Activated T-helper 1 cell treated with Interleukin-2 at 50 U/mL for 16 hours (primary cell): ENCODE measurements at places on chromosomes 11 and 22.

DNA sequence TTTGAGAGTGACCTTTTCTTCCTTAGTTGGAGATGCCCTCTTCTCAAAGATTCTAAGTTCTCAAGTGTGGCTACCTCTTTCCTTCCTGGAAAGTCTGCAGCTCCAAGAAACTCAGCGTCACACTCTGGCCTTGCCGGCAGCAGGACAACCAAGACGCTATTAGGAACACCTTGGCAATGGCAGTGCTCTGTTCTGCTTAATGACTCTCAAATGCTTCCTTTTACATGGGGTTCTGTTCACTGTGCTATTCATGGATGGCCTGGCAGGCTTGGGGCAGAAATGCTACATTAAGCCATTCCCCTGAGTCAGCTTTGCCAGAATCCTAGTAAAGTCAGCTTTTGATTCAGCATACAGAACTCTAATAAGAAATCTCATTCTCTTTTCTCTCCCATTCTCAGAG is 25.9 kb downstream of the LARGE2 start:
- DNase-seq: no peak

DNA sequence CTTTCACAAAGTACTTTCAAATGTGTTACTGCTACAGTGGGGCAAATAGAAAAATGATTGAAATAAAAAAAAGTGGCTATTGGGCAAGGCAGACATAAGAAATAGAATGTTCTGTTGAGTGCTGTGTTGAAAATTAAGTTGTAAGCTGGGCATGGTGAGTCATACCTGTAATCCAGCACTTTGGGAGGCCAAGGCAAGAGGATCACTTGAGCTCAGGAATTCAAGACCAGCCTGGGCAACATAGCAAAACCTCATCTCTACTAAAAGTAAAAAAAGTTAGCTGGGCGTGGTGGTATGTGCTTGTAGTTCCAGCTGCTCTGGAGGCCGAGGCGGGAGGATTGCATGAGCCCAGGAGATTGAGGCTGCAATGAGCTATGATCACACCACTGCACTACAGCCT is 26.9 kb upstream of the LDHA start:
- DNase-seq: no peak

DNA sequence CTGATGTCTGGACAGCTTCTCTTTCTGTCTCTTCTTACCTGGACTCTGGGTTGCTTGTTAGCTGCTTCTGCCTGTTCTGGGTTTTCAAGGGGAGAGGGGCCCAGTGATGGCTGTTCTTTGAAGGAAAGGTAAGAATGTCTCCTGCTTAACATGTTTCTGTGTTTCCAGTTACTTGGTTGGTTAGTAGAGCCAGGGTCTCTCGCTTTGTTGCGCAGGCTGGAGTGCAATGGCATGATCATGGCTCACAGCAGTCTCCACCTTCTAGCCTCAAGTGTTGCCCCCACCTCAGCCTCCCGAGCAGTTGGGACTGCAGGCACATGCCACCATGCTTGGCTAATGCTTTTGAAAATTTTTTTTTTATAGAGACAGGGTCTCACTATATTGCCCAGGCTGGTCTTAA is 126.6 kb downstream of the BCR start:
- no peak for DNase-seq

GRCh38 chr22:24482575-24482974 is 12.6 kb upstream of the UPB1 start:
- no peak for DNase-seq

DNA sequence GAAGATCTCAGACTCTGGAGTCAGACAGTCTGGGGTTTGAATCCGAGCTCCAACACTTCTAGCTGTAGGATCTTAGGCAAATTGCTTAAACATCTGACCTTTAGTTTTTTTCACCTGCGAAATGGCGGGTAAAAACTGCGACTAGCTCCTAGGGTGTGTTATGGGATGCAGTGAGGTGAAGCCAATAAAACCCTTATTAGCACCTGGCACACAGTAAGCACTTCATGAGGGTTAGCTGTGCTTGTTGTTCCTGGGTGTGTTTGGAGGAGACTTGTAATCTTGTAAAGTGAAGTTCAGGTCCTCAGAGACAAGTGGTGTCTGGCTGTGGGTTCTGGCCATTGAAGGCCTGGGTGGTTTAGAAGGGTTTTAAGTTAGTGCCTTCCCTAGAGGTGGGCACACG is 68.9 kb downstream of the ZBTB16 start:
- DNase-seq: no peak

DNA sequence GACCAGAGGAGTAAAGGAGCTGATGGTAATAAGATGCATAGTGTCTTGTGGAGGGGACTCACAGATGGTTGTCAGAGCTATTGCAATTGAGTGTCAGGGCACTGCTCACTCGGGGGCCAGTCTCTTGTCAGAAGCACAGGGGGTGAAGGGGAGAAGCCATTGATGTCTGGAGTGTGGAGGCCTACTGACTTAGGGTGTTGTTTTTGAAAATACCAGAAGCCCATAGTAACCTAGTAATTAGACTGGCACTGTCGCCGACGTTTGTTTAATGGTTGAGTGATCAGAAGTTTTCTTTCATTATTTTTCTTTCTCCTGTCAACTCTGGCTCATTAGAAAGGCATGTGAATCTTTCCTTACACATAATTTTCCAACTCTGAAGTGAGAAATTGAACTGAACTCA is 151.6 kb upstream of the TENM4 start:
- no peak for DNase-seq

DNA sequence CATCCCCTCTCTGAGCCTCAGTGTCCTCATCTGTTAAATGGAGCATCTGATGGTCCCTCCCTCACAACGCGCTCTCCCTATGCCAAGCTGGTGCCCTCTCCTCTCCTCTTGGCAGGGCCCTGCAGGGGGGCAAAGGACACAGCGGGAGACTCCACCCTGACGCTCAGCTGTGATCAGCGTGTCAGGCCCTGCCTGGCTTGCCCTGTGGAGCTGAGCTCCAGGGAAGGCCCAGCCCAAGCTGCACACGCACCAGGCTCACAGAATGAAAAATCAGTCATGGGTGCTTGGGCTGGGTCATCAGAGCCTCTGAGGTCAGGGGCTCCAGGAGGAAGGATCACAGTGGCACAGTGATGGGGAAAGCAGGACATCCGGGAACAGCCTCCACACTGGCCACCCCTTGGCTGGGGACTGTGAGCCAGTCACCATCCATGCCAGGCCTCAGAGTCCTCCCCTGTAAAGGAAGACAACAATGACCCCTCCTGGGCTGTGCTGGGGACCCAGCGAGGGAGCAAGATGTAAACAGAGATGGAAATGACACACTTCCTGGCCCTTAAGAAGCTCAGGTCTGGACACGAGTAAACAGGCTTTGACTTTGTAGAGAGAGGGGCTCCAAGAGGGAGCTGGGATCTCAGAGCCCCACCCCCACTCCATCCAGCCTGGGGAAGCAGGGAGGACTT is 36.6 kb downstream of the RPL3 start:
- no peak for DNase-seq

- no peak for DNase-seq
Observed at GRCh38 chr11:45872651-45873356, 12.6 kb upstream of the MAPK8IP1 start.

DNA sequence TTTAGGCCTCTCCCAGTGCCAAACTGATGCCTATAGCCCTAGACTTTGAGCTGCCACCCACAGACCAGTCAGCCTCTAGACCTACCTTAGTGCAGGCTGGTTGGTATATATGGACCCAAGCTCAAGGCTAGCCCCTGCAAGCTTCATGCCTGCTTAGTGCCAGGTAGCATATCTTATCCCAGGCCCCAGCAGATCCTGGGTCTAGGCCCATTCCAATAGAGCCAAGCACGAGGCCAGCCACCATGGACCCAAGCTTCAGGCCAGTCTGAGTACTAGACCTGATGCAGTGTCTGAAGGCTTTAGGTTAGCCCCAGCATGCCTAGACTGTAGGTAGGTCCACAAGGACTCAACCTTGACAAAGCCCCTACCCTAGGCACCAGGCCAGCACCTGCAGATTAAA is 1081.7 kb downstream of the JRKL start:
- no peak for DNase-seq

DNA sequence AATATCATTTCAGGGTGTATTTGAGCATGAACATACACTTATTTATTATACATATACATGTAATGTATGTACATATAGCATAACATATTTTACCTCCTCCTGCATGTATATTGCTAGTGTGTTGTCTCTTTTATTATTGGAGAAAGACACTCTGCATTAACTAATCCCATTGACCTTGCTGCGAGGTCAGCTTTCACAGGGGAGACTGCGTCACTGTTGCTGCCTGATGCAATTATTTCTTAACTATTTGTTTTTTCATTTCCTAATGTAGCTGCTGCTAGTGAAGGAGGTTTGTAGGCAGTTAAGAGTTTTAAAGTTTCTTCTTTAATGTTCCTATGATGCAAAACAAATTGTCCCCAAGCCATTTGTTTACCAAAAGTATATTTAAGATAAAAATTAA is 185.4 kb upstream of the CNTN5 start:
- DNase-seq: no peak

GRCh38 chr11:94305146-94305545 is 766 bp downstream of the IZUMO1R start:
- DNase-seq: no peak

GRCh38 chr11:28835317-28835716 is 727.1 kb downstream of the METTL15 start:
- no peak for DNase-seq

DNA sequence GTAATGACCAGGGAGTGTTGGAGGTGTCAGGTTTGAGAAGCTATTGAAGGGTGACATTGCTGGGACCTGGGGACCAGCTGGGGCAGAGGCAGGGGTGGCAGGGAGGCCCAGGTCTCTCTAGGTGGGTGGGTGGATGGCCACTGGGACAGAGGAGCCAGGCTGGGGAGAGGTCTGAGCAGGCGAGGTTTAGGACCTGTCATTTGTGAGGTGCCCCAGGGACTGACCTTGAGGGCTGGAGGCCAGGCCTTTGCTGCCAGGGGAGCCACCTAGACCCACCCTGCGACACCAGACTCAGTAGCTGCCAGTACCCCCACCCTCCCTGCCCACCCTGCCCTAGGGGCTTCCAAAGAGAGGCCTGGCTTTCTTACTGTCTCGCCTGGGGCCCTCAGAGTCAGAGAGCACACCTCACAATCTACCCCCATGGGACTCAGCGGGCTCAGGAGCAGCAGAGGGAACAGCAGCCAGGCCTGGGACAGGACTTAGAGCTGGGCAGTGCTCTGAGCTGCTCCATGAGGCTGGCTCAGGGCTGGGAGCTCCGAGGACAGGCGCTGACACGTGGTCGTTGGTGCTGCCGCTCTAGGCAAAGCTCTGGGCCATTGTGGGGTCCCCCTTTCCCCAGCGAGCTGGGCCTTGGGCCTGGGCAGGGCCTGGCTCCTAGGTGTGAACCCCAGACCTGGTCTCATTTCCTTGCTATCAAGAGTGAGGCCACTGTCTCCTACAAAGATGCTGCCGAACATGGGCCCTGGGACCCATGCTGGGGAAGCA is 28.6 kb upstream of the PPARA start:
- no peak for DNase-seq

GRCh38 chr11:123822032-123822431 is 15.9 kb upstream of the OR6M1 start:
- DNase-seq: no peak

GRCh38 chr11:70409871-70410270 is 11.5 kb downstream of the CTTN start:
- no peak for DNase-seq

DNA sequence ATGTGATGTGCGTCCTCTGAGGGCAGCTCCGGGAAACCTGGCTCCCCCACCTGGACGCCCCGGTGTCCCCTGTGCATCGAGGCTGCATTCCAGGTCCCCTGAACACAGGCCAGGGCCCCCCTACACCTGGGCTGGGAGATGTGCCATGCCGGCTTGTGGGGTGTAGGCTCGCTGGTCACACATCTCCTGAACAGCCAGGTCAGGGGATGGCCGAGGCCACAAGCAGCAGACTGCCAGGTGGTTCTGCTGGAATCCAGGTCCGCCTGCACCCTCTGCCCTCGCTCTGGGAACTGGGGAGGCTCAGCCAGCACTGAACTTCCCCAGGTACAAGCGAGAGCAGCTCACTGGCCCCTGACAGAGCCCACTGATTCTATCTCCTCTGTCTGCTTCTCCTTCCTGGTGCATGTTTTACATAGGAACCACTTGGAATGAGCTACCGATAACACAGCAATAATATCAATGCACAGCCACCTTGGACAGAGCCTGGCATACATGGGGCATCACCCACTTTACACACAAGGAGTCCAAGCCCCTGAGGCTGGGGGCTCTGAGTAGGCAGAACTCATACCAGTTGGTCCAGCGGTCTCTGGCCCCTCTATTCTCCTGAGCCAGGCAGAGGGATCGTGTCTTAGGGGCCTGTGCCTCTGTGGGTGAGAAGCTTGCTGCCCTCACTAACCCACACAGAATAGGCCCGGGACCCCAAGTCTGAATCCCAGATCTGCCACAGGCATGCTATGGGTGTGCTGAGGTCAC is 46.8 kb downstream of the TBX1 start:
- no peak for DNase-seq

DNA sequence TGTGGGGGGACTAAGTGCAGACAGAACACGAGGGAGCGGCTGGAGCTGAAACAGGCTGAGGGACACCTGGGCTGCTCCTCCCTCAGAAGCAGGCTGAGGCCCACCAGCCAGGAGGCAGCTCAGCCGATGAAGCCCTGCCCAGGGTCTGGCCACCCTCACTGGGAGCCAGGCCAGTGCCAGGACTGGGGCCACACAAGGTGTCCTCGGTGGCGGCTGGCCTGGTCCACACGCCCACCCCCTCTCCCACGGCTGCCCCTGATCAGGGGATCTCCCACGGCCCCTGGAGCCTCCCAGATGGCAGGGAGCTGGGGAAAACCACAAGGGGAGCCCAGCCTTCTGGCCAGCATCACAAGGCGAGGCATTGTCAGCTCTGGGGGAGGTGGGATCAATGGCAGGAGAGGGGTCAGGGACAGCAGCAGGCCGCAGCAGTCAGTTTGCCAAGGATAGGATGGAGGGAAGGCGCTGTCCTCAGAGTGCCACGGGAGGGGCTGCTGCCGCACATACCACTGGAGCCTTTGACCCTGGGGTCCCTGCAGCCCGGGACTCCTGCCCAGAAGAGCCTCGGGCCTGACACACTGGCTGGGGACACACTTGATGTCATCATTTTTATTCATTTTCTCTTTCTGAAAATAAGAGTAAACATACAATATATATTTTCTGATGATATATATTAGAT is 11.7 kb upstream of the RASL10A start:
- no peak for DNase-seq

GRCh38 chr22:49297286-49297870 is 530.3 kb downstream of the BRD1 start:
- DNase-seq: no peak

- DNase-seq: no peak
Observed at GRCh38 chr11:5605849-5606248, 9.4 kb downstream of the TRIM6 start.

GRCh38 chr22:26588729-26589366 is 1.1 kb downstream of the TPST2 start:
- no peak for DNase-seq

DNA sequence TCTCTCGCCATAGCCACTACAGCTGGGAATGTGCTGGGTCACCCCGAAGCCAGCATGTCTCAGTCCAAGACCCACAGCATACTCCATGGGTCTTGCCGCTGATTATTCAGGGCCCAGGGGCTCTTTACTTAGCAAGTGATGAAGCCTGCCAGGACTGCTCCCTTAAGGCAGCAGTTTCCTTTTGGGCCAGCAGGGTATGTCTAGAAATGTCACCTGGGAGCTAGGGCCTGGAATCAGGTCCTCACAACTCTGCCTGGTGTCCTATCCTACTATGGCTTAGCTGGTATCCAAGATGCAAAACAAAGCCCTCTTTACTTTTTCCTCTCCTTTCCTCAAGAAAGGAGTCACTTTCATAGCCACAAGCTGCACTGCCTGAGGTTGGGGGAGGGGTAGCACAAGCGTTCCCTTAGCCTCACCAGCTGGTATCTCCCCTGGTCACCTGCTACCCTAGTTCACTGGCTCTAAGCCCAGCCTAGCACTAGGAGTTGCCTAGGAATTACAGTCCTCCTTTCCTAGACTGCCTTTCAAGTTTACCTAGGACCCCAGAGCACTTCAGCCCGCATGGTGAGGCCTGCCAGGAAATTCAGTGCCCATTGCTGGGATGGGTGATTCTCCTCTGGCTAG is 22.6 kb upstream of the NCR3LG1 start:
- DNase-seq: no peak
